ENCODE measurements at places on chromosomes 7 and 10. TPM values are rescaled to one million over a fixed set of nuclear protein-coding genes. Genes with fewer than 3 reads are reported as not detected.

DNA sequence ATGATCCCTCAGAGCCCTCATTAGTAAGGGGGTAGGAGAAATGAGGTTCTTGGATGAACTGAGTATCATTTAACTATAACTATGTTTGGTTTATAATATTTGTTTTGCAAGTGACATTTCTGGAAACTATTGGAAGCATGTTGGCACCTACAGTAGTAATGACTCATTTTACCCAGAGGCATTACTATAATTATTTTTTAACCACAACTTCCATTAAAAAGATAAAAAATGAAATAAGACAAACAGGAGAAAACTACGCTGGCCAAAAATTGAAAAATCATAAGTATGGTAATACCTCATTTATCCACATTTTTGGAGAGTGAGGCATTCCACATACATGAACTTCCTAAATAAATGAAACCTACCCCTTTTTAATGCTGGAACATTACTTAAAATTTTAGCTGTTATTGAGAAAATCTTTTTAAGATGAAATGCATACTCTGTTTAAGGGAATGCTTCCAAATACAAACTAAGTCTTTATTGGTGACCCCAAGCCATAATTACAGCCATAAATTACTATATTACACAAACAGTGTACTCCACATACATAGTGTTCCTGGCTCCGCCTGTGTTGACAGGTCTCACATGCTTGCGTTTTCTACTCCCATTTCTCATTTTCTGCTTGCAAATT is 84.6 kb upstream of the CAPZA2 start:
- no peak for DNase-seq
- H3K36me3 ChIP-seq, result peaks cover 8% of the 10 kb centered on the region
- no peak overlapping the region for H3K4me3 ChIP-seq
- no peak overlapping the region for H3K27ac ChIP-seq

DNA sequence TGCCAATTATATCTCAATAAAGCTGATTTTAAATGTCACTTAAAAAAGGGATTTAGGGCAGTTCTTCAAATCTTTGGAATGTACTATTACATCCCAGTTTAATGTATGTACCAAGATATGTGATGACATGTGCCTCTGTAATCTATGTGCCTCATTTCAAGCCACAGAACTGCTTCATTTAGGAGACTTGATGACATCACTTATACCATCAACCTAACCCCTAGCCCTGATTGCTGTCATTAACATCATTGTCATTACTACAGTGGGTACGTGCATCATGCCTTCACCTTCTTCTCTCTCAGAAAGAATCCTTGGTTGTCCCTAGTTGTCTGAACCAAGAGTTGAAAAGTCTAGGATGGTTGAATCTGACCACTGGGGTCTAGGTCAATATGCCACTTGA is 134.3 kb upstream of the RAB11FIP2 start:
- H3K27me3 ChIP-seq, result no peaks in the 10 kb centered on the region
- H3K4me3 ChIP-seq, result no peak overlapping the region
- no peak overlapping the region for H3K27ac ChIP-seq
- DNase-seq, result no peak
- H3K4me1 ChIP-seq, result no peaks in the 10 kb centered on the region

GRCh38 chr10:119246862-119247549 is 39.6 kb downstream of the GRK5 start:
- no peak overlapping the region for H3K4me3 ChIP-seq
- DNase-seq, result no peak
- H3K4me1 ChIP-seq, result peaks cover 44% of the 10 kb centered on the region

- no peak overlapping the region for H3K4me3 ChIP-seq
- H3K27me3 ChIP-seq, result no peaks in the 10 kb centered on the region
- no peaks in the 10 kb centered on the region for H3K36me3 ChIP-seq
- DNase-seq, result no peak
- H3K27ac ChIP-seq, result peak overlapping the region; percentile 50
Measured at GRCh38 chr10:48399551-48399950, 93.1 kb downstream of the MAPK8 start.

- H3K4me1 ChIP-seq, result no peaks in the 10 kb centered on the region
- no peaks in the 10 kb centered on the region for H3K27me3 ChIP-seq
- peaks cover 6% of the 10 kb centered on the region for H3K36me3 ChIP-seq
- no peak for DNase-seq
Measured at GRCh38 chr7:137871170-137871915, 24.6 kb upstream of the DGKI start.

DNA sequence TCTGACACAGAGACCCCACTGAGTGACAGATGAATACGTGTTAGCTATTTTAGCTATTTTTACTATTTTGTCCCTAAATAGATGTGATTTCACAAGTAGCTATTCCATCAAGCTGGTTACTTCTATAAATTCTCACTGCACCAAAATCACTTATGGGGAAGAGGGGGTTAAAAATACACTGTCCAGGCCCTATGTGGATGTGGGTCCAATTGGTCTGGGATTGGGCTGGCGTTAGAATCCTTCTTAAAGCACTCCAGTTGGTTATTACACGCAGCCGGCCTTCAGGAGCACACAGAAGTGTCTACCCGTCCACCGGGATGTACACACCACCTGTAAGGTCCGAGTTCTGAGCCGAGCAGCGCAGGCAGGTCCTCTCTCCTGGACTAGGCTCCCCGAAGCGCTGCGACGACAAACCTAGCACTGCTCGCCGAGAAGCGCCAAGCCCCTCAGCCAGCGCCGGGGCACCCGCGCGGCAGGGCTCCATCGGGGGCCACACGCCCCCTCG is 222.3 kb upstream of the MKLN1 start:
- no peak for DNase-seq
- 0 out of 2 replicates have a peak, but pooled peaks cover under 1% of the 10 kb centered on the region for H3K27me3 ChIP-seq
- peak overlapping the region; percentile 58 for H3K4me3 ChIP-seq
- no peak overlapping the region for H3K27ac ChIP-seq

DNA sequence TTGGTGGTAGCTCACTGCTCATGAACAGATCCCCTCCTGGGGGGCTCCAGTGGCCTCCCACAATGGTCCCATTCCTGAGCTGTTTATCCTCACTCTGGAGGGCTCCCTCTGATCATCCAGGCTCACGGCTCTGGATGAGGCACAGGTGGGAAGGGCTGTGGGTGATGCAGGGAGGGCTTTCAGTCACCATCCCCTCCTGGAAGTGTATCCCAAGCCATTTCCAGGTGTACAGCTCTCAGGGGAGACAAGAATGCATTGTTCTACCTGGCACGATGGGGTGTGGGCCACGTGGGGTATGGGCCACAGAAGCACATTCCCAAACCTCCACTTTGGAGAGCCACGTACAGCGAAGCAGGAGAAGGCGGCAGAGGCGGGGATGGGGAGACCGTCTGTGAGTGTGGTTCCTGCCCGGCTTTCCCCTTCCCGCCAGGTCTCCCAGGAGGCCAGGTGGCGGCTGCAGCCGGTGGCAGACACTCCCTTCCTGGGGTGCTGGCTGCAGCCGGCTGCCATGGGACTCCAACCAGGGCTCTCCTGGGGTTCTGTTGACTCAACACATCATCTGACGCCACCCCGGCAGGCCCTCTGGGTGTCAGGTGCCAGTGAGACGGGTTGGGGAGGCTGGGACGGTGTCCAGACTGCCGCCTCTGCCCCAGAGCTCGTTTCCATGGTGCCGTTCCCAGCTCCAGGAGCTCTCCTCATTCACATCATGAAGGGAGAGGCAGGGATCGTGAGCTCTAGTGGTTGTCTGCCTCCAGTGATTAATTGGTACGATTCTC is 169.7 kb upstream of the RHEB start:
- H3K4me3 ChIP-seq, result no peak overlapping the region
- H3K36me3 ChIP-seq, result no peaks in the 10 kb centered on the region
- no peak overlapping the region for H3K27ac ChIP-seq
- H3K4me1 ChIP-seq, result peaks cover 28% of the 10 kb centered on the region
- no peaks in the 10 kb centered on the region for H3K27me3 ChIP-seq

DNA sequence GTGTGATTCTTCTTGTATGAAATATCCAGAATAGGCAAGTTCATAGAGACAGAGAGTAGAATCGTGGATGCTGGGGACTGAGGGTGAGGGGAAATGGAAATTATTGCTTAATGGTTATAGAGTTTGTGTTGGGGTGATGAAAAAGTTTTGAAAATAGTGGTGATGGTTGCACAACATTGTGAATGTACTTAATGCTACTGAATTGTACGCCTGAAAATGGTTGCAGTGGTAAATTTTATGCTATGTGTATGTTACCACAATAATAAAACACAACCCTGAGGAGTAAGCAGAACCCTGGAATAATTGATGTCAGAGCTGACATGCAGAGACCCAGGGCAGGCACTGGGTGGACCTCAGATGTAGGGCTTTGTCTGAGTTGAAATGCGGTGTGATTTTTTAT is 57.6 kb downstream of the TACR2 start:
- H3K27me3 ChIP-seq, result no peaks in the 10 kb centered on the region
- DNase-seq, result no peak
- peaks cover 13% of the 10 kb centered on the region for H3K4me1 ChIP-seq
- no peak overlapping the region for H3K4me3 ChIP-seq

DNA sequence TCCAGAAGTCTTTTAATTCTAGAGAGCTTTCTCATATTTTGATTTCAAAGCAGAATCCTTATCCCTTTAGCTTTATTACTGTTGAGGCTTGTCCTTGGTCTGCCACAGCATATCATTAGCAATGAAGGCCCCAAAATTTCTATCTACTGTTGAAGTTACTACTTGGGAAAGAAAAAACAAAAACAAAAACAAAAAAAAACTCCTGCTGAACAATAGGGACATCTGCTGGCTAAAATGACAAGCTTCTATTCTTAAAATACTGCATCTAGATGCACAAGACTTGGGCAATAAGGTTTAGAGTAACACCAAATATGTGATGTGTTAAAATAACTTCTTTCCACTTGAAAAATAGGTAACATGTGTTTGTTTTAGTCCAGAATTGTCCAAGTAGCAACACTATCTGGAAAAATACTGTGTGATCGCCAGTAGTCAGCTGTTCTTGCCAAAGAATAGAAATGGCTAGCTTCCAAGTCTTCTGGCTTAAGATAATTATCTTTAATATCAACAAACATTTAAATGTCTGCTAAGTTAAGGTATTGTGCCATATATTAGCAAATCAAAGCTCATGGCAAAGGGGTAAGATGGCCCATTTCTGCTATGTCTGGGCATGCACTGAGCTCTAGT is 3.8 kb upstream of the DMTF1 start:
- H3K4me1 ChIP-seq, result no peaks in the 10 kb centered on the region
- H3K36me3 ChIP-seq, result no peaks in the 10 kb centered on the region
- DNase-seq, result no peak
- no peaks in the 10 kb centered on the region for H3K27me3 ChIP-seq
- no peak overlapping the region for H3K4me3 ChIP-seq
- H3K27ac ChIP-seq, result no peak overlapping the region

DNA sequence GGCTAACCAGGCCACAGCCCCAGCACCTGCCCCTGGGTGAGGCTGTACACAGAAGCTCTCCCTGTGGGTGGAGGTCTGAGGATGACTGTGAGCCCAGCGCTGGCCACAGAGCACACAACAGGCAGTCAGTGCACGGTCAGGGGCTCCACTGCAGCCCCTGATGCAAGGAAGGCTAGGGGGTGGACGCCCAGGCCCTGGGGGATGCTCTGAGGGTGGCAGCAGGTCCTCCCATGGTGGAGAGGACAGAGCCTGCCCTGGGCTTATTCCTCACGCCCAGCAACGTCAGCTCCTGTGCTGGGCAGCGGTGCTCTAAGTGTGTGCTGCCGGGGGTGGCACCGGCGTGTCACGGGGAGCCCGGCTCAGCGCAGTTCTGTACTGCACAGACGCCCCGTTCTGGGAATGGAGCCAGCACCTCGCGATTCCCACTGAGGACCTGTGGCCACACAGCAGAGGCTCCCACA is 223.2 kb downstream of the MAD1L1 start:
- H3K27ac ChIP-seq, result no peak overlapping the region
- H3K4me3 ChIP-seq, result no peak overlapping the region
- H3K4me1 ChIP-seq, result no peaks in the 10 kb centered on the region
- no peaks in the 10 kb centered on the region for H3K27me3 ChIP-seq
- DNase-seq, result peak; percentile 18

DNA sequence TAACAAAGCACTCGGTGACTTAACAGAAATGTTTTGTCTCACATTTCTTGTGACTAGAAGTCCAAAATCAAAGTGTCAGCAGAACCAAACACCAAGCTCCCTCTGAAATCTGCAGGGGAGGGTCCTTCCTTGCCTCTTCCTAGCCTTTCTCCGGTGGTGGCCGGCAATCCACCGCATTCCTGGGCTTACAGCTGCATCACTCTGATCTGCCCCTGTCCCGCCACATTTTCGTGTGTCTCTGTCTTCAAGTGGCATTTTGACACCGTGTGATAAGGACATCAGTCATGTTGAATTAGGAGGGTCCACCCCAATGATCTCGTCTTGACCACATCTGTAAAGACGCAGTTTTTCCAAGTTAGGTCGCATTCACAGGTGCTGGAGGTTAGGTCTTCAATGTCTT is 30.5 kb upstream of the TOMM7 start:
- no peak overlapping the region for H3K4me3 ChIP-seq
- no peak for DNase-seq

DNA sequence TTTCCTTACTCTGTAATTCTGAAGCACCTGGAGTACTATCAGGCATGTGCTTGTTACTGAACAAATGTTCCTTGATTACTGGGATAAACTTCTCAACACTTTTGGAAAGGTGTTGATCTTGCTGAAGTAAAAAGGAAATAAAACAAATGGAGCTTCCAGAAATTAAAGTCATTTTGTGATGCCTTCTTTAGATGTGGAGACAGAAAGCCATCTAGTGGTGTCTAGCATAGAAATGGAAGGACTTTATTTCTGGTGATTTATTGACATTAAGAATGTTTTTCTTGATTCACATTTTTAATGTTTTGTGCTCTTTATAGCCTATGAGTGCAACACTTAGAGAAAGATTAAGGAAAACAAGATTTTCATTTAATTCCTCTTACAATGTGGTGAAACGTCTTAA is 1.4 kb downstream of the SFR1 start:
- H3K36me3 ChIP-seq, result no peaks in the 10 kb centered on the region
- peaks cover 13% of the 10 kb centered on the region for H3K4me1 ChIP-seq

DNA sequence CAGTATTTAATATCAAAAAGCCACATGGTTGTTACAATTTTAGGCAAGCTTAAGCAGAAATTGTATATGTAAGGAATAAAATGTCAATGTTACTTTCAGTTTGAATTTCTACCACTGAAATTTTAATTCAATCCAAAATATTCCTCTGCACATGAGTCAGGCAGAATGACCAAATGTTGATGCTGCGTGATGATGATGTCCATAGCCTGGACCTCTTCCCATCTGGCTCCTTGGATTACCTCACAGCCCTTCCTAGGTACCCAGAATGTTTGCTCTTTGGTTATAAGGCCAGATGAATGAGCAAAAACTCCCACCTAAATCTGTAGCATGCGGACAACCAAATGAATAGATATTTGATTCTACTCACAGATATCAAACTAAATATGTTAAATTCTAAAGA is 258.3 kb upstream of the IMMP2L start:
- no peak for DNase-seq
- H3K27ac ChIP-seq, result no peak overlapping the region
- H3K4me3 ChIP-seq, result no peak overlapping the region
- no peaks in the 10 kb centered on the region for H3K4me1 ChIP-seq
- no peaks in the 10 kb centered on the region for H3K27me3 ChIP-seq
- H3K36me3 ChIP-seq, result no peaks in the 10 kb centered on the region

Gene PALD1
- 10.3 TPM for total RNA-seq

Gene MSMB
- 4.0 TPM for total RNA-seq

Gene CCDC136
- 7.3 TPM for total RNA-seq

Gene FAM241B
- 24.9 TPM for total RNA-seq

Gene CTNNA3
- total RNA-seq, result 0.20 TPM

Gene C7orf33
- total RNA-seq, result 0.23 TPM

Gene NKX1-2
- 2.0 TPM for total RNA-seq

All from Caco-2 (cell line).